AG09309 (cell line): ENCODE measurements at places on chromosomes 12 and 14.

- no peak for DNase-seq
Observed at GRCh38 chr12:131592972-131593371, 117.9 kb upstream of the SFSWAP start.

DNA sequence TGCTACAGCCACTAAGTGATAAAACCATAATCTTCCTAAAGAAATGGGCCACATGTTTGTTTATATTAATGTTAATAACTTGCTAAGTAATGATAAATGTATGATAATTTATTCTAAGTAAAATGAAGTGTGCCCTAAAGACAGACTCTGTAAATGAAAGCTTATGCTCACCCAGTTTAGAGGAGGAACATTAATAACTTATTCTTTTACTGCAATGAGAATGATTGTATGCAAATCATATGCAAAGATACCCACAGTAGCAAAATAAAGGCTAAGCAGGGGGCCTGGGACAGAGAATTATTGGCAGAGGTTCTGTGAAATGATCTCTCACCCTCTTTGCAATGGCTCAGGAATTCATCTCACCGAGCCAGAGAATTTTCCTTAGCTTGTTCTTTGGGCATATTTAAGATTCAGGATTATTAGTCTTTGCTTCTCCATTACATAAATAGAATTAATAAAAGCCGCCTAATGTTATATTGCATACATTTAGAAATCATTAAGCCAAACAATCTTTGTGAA is 75.9 kb downstream of the TMEM132D start:
- no peak for DNase-seq

DNA sequence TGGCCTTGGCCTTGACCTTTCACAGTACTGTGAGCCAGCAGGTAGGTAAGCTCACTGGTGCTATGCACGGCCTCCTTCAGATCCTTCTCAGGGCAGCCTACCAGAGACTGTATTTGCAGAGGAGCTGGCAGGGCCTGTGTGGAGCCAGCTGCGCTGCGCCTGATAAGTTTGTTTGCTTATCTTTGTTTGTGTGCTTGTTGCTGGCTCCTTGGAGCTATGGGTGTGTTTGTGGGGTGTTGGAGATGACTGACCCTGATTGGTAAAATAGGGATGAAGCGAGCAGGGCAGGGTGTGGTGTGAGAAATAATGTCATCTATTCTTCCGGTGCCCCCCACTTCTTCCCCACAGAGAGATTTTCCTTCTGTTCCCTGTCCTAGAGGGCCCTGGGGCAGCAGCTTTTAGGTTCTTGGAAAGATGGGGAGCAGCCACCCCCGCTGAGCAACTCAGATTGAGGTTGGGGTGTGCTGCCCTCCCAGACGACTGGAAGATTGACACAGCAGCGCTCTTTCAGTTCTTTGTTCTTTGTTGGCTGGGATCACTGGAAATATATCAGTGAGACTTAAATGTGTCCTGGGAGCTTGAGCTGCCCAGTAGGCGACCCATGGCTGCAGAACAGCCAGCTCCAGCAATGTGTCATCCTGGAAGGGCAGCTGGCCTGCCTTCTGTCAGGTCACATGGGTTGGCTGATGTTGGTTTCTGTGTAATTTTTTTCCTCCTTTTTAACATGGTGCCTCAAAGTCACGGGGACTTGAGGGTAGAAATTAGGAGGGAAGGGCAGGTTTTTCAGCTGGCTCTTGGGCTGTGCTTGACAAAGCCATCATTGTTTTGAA is 19.6 kb downstream of the MLXIP start:
- DNase-seq = no peak

GRCh38 chr12:52347016-52347415 is 20.3 kb downstream of the KRT85 start:
- no peak for DNase-seq

- no peak for DNase-seq
Observed at GRCh38 chr14:90444077-90444696, 47.4 kb downstream of the CALM1 start.

GRCh38 chr14:67928375-67928774 is 108.8 kb downstream of the RAD51B start:
- no peak for DNase-seq

- DNase-seq = no peak
Observed at GRCh38 chr14:102333795-102334705, 14.5 kb downstream of the ZNF839 start.

DNA sequence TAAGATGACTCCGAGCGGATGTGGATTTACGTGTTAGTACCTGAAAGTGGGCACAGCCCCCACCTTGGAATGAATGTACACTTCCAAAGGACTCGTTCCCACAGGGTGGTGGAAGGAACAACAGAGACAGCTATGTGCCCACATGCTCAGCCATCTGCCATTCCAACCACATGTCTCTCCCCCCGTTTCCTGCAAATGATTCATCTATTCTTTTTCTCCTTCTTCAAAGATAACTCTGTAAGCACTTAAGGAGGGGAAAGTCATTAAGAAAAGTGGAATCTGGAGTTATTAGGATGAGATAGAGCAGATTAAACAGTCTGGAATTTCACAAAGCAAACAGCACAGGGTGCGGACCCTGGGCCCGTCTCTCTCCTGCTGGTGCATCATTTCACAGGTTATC is 18.5 kb upstream of the DUSP6 start:
- DNase-seq = no peak

DNA sequence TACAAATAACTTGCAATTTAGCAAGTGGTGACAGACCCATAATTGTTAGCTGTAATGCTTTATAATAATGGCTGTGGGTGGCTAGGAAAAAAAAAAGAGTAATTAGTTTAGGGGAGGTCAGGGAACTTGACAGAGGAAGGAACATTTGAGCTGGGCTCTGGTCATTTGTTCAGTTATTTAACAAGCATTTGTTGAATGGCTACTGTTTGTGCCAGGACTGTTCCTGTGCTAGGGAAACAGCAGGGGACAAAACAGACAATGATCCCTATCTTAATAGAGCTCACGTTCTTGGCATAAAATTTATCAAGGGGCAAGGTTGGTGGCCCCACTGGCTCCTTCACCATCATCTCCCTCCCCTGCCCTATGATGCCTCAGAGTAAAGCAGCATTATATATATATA is 18.5 kb downstream of the CHST11 start:
- no peak for DNase-seq

GRCh38 chr12:2345902-2346301 is 293.1 kb downstream of the CACNA1C start:
- DNase-seq = no peak

- no peak for DNase-seq
Observed at GRCh38 chr12:107275530-107275929, 182.2 kb upstream of the CRY1 start.

DNA sequence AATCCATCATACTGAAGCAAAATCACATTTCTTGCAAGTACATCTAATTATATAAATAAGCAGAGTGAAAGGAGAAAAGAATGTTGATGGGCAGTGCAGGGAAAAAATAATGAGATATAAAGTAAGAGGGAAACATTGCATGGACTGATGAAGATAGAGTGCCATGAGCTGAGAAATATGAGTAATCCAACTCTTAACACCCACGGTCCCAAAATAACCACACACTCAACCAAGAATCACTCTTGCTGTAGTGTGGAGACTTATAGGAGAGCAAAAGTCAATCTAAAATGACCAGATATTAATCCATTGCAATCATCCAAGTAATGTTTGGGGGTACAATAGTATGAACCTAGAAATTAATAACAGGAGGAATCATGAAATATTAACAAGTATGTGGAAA is 40.2 kb downstream of the MYF5 start:
- DNase-seq = no peak

GRCh38 chr12:3777206-3777809 is 24.4 kb upstream of the CRACR2A start:
- DNase-seq = no peak

GRCh38 chr14:24504425-24504950 is 3.6 kb downstream of the CMA1 start:
- DNase-seq = no peak

- no peak for DNase-seq
Observed at GRCh38 chr12:116441292-116441691, 117.9 kb upstream of the MAP1LC3B2 start.

DNA sequence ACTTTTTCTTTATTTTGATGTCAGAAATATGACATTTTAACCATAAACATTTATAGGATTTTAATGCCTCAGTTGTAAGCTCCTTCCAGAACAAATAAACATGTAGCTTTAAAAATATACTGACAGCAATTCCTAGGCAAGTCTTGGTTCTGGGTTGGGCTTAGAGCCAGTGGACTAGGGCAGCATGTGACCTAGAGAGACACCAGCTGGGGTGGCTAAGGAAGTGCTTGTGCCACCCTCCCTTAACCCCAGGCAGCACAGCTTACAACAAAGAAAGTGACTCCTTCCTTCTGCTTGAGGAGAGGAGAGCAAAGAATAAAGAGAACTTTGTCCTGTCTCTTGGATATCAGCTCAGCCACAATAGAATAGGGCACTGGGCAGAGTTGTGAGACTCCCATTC is 61.6 kb upstream of the KTN1 start:
- no peak for DNase-seq

DNA sequence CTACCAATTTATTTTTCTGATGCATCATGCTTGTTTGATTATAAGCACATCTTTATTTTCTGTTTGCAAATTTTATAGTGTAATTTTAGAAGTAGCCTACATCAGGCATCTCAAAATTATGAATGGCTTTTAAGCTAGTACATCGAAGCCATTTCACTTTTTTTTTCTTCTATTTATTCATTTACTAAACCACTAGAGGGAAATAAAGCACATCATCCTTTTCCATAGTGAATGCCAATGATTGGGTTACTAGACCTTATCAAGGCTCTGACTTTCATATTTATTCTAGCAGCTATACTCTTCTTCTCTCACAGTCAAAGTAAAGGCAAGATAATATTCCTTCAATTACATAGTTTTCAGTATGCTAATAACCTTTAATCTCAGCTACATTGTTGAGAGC is 736.4 kb upstream of the LRFN5 start:
- DNase-seq = no peak

- no peak for DNase-seq
Observed at GRCh38 chr12:116336542-116337065, 59.1 kb upstream of the MED13L start.

GRCh38 chr14:29111554-29111953 is 345.0 kb downstream of the FOXG1 start:
- DNase-seq = no peak

- no peak for DNase-seq
Observed at GRCh38 chr14:77936138-77936639, 136.3 kb downstream of the ADCK1 start.

DNA sequence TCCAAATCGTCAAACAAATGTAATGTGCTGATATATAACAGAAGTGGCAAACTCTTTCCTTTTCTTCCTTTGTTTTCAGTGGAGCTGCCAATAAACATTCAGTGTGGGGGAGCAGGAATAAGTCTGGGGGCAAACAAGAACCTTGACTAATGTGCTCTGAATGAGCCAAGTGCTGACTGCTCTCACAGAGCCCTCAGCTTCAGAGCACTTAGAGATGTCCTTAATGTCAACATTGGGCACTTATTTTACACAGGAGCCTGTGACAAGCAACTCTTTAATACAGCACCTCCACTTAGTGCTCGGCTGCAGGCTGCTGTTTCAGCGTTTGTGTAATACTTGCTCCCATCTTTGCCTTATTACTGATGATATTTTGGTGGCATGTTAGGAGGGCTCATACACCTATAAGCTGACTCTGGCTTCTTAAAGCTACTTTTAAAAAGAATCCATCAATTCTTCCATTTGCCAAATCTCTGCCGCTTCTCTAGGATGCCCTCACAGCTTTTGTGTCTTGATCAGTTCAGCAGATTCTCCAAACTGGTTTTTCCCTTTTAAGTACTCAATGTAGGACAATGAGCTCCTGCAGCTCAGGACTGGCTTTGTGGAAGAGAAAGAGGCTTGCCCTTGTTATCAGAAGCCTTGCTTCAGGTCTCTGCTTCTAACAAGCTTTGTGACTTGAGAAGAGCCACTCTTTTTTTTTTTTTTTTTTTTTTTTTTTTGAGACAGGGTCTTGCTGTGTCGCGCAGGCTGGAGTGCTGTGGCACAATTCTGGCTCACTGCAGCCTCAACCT is 206.6 kb downstream of the MON2 start:
- DNase-seq = no peak

DNA sequence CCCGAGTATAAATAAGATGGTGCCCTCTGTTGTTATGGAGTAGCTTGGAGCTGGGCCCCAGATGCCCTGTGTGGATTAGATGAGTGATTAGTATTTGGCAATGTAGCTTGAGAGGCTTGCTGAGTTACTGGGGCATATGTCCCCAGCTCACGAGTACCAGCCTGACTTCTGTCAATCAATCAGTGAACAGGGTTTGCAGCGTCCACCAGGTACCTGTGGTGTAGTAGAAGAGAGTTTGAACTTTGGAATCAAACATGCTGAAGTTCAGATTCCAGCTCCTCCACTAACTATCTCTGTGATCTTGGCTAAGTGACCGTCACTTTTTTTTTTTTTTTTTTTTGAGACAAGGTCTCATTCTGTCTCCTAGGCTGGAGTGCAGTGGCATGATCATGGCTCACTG is 11.6 kb upstream of the TCL1B start:
- DNase-seq = no peak

- DNase-seq = no peak
Observed at GRCh38 chr12:75979181-75979580, 52.4 kb downstream of the PHLDA1 start.

GRCh38 chr12:43284486-43285158 is 267.4 kb downstream of the ADAMTS20 start:
- no peak for DNase-seq

DNA sequence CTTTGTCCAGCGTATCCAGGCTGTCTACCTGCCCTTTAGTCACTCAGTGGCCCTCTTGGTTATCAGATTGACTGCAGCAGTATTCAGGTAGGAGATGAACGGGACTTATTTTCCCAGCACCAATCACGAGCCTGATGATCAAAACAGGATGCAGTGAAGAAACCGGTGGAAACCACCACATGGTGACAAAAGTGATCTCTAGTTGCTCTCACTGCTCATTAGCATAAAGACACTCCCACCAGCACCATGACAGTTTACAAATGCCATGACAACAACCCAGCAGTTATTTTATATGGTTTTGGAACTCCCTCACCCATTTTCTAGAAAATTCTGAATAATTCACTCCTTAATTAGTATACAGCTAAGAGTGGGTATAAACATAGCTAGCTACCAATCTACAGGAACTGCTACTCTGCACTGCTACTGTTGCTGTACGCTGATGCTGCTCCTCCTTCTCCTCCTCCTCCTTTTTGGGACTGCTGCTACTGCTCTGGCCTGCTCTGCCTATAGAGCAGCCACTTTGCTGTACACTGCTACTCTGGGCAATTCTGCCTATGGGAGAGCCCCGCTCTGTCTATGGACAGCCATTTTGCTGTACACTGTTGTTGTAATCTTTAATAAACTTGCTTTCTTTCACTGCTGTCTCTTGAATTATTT is 142.5 kb upstream of the SSTR1 start:
- no peak for DNase-seq
